ENCODE measurements at places on chromosomes 13 and 19. TPM values are rescaled to one million over a fixed set of nuclear protein-coding genes. Genes with fewer than 3 reads are reported as not detected.

GRCh38 chr13:92727118-92727517 lies 499.5 kb upstream of the GPC6 start:
- no peak for DNase-seq

GRCh38 chr19:38264486-38265212 lies at the start of gene SPINT2:
Gene SPINT2, plus strand, starts transcription at chr19:38264573. Its CDS starts 320 bp downstream, at chr19:38264893.
- DNase-seq = no peak

GRCh38 chr13:100382785-100383184 lies 205.8 kb downstream of the GGACT start:
- no peak for DNase-seq

- DNase-seq = peak; percentile 39
These were observed 11.3 kb downstream of the PEAK3 start for GRCh38 chr19:2270423-2271233.

The EXOC3L2 gene
- 1.6 TPM for total RNA-seq

The ARHGAP33 gene
- total RNA-seq = 2.6 TPM

DNA sequence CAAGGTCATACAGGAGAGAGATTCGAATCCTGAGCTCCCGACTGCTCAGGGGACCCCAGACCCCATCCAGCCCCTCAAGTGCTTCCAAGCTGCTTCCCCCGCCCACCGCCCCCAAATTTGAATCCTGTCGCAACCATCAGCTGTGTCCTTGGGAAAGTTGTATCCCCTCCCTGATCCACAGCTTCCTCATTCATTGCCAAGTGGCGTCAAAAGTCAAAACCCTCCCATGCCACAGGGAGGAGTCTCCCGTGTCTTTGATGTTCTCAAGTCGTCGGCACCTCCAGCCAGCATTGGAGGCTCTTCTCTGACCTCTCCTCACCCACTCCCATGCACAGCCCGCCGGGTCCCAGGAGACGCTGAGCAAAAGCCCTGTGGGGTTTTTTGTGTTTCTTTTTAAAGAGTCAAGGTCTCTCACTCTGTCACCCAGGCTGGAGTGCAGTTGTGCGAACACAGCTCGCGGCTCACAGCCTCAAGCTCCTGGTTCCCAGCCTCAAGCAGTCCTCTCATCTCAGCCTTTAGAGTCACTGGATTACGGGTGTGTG lies 2.8 kb upstream of the IFI30 start:
- DNase-seq = no peak

- no peak for DNase-seq
These were observed 4.3 kb downstream of the HAUS8 start for GRCh38 chr19:17070912-17071311.

- no peak for DNase-seq
These were observed 14.3 kb downstream of the PEPD start for GRCh38 chr19:33507021-33507956.

DNA sequence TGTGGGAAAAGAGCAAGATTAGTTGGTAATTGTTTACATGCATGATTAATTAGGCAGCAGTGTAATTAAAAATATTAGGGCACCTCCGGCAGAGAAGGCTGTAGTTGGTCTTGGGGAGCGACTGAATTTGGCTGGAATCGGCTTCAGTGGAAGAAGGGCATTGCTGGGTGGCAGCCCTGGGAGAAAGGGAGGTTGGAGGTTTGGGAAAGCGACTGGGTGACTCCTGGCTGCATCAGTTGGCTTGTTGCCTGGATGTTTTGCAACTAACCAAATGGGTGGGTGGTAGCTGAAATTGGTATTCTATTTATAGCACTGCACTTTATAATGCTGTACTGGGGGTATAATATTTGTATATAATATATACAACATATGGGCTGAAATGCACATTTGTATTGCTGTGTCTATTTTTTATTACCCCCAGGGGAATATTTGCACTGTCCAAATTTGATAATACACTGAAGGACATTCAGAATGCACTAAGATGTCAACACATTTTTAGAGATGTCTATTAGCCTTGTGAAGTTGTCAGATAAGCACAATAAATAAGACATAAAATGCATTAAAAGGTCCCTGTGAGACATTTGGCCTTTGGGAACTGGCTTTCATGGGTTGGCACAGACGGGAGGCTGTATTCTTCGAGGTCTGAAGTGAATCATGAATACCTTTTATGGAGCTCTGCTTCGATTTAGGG lies 1.7 kb downstream of the B3GLCT start:
- no peak for DNase-seq

The NLRP5 gene
- total RNA-seq = not detected

DNA sequence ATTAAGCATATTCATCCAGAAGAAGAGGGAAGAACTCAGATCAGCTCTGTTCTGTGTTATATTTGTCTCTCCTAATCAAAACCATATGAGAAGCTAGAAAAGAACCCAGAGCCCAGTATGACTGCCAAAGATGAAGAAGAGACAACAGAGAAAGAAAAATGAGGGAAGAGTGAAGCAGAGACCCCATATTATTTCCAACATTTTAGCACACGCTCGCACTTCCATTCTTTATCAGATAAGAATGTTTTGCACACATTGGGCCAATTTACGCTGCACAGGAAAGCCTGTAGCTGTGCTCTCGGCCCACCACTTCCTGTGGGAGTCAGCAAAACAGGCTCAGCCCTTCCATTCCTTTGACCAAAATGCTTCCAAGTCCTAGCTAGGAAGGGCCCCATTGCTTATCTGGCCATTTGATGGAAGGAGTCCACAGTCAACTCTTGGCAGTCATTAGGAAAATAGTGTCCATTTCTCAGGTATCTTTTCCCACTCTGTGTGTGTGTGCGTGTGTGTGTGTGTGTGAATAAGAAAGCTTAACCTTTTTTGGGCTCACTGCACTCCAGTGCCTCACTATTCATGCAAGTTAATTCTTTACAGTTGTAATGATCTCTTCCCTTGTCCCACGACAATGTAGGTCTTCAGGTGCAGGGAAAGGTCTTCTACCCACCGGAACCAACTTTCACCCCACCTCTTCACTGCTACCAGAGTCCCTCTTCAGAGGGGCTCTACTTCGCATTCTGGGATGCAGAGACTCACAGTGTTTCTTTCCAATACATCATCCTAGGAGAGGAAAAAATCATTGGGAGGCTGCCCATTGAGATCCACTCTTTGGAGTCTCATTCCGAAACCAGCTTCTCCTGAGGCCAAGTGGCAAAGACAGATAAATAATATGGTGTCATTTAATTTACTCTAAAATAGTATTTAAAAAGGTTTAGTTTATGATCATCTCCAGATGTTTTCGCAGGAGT lies 237.5 kb downstream of the COG6 start:
- peak; percentile 90 for DNase-seq

GRCh38 chr13:112477070-112477619 lies 101.0 kb downstream of the SPACA7 start:
- no peak for DNase-seq

GRCh38 chr13:51311957-51312520 lies 27.5 kb upstream of the SERPINE3 start:
- DNase-seq = no peak

GRCh38 chr19:2072757-2073551 lies 21.9 kb upstream of the MKNK2 start:
- no peak for DNase-seq

- DNase-seq = no peak
These were observed at the start of gene ZGLP1 for GRCh38 chr19:10309423-10309822. Gene ZGLP1, minus strand, starts transcription at chr19:10309815.

The KLK2 gene
- total RNA-seq = not detected

GRCh38 chr13:74070065-74070464 lies 64.1 kb downstream of the KLF12 start:
- DNase-seq = no peak

GRCh38 chr13:112205990-112206389 lies 139.0 kb downstream of the SOX1 start:
- DNase-seq = no peak

DNA sequence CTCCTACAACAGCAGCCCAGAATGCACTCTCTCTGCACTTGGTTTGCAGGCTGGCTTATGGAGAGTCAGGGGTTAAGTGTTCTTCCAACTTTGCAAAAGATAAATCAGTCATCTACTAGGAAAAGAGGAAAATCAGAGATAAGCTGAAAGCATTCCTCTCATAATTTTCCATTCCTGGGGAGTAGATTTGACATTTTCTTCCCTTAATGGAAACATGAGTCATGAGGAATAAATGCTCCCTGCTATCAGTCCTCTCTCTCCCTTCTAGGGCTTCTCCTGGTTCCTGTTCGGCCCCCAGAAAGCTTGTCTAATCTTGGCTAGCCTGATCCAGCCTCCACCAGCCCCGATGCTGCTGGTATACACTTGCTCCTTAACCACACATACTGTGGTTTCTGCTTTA lies 28.4 kb upstream of the ENOX1 start:
- DNase-seq = peak; percentile 53

The MISP3 gene
- 0.14 TPM for total RNA-seq

DNA sequence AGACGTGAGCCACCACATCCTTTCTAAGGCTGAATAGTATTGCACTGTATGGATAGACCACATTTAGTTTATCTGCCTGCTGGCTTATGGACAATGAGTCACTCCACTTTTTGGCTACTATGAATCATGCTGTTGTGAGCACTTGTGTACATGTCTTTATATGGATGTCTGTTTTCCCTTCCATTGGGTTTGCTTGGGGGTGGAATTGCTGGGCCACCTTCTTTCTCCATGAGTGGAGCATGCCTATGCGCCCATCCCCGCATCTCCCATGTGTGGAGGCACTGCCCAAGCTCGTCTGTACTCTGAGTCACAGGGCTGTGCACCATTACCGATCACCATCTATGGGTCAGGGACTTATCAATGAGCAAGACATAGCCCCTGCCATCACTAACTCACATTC lies 127.2 kb upstream of the GJB6 start:
- DNase-seq = no peak

DNA sequence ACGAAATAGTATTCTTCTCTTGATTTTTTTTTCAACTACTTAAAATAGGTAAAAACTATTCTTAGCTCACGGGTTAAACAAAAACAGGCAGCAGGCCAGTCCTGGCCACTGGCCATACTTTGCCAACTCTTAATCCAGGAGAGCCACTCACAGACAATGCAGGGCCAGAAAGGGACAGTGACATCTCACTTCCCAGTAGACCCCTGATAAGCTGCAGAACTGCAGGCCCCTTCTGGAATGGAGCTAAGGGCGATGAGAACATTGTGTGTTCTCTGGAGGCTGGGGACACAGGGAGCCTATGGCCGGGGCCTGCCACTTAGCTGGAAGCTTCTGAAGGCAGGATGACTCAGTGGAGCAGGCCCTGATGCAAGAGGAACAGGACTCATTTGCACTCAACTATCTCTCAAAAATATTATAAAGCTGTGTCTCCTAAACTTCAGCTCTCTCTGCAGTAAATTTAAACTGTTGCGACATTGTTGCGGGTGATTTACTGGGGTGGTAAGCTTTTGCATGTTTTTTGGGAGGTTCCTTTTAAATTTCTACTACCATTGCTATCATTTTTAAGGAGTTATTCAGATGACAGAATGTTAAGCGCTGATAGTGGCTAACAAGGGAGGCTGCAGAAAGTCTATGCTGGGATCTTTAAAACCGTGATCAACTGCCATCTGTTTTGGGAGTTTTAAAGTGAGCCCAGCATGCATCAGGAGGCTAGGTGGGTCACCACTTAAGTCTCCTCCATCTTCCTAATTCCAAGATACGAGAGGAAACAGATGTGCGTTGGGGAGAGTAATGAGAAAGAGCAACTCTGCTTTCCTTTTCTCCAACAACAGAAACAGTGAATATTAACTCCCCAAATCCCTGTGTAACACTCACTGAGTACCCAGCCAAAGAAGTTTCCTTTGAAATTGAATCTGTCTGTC lies 33.2 kb upstream of the KATNAL1 start:
- no peak for DNase-seq

DNA sequence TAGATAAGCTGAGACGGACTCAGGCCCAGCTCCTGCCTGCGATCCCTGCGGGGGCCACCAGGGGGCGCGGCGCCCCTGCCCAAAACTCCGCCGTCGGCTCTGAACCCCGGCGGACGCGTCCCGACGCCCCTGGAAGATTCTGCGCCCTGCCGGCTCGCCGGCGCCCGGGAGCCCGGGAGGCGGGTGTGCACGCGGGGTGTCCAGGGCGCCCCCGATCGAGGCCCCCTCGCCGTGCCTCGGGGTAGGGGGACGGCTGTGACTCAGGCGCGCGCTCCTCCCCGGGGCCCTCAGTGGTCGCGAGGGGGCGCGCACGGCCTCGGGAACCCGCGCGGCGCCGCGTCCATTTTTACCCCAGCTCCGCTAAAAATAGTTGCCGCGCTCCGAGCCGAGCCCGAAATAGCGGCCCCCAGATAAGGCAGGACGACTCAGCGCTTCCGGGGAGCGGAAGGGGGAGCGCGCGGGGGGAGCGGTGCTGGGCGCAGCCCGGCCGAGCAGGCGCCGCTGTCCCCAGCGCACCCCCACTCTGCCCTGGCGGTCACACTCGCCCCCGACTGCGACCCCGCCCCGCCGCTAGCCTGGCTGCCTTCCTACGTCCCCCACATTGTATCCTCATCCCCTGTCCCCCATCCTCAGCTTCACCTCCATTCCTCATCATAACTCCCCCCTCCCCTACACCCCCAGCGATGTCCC lies 16.0 kb upstream of the ERCC1 start:
- no peak for DNase-seq

GRCh38 chr13:51317262-51317661 lies 22.2 kb upstream of the SERPINE3 start:
- no peak for DNase-seq

DNA sequence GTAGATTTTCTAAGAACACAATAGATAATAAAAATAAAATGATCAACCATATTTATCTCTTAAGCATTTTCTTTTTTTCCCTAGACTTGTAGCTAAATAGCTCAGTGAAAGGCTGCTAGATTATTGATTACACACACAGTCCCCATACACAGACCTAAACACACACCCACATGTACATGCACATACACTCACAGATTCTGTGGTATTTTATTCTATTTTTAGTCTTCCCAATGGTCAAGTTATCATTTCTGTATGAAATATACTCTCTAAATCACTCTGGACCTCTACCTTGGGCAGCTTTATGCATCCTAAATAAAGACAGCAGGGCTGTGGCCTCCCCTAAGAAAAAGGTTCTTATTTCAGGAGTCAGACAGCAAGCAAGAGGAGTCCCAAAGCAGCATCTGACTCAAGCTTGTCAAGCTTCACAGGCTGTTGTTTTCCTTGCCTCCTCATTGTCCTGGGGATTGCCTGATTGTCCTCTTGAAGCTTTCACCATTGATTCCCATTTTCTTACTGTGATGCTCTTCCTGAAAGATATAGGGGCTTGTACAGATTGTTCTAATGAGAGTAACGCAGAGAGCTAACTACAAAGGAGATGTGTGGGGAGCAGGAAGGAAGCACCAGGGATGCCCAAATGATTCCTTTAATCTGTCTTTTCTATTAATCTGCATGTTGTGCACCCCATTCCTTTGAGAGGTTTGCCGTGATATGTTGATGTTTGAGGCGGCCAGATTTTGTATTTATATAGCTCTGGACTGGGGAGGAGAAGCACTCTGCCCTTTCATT lies 986.5 kb downstream of the PCDH17 start:
- DNase-seq = no peak

GRCh38 chr19:9796113-9796773 lies 22.6 kb downstream of the FBXL12 start:
- peak; percentile 79 for DNase-seq

- no peak for DNase-seq
These were observed 19.9 kb upstream of the ACOD1 start for GRCh38 chr13:76928456-76928855.

The TNFRSF19 gene
- 0.07 TPM for total RNA-seq

- no peak for DNase-seq
These were observed 143.5 kb upstream of the UBL3 start for GRCh38 chr13:29993716-29994488.

All from pulmonary artery endothelial cell (primary cell).